ENCODE measurements at places on chromosomes 2 and 18.

GRCh38 chr2:233426619-233427342 is 72.5 kb downstream of the DGKD start:
- DNase-seq = no peak

DNA sequence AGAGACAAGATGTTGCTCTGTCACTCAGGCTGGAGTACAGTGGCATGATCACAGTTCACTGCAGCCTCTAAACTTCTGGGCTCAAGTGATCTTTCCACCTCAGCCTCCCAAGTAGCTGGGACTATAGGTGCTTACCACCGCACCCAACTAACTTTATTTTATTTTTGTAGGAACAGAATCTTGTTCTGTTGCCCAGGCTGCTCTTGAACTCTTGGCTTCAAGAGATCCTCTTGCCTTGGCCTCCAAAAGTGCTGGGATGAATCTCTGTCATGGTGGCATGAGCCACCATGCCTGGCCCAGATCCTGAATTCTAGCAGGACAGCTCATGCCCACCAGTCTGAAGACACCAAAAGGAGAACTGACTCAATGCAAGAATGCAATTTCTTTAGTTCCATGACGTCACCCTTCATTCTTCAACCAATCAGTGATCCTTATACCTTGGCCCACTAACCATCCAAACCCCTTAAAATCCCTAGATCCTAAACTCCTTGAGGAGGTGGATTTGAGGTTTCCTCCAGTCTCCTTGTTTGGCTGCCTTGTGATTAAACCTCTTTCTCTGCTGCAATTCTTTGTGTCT is 25.6 kb upstream of the CXXC1 start:
- DNase-seq = no peak

- DNase-seq = no peak
These were observed 247.8 kb downstream of the DOK6 start for GRCh38 chr18:69648486-69648885.

GRCh38 chr2:179376881-179377280 is 112.2 kb upstream of the SESTD1 start:
- DNase-seq = no peak

- DNase-seq = no peak
These were observed 42.7 kb upstream of the ZFP36L2 start for GRCh38 chr2:43269074-43269572.

GRCh38 chr2:128425216-128425615 is 106.5 kb upstream of the HS6ST1 start:
- no peak for DNase-seq

DNA sequence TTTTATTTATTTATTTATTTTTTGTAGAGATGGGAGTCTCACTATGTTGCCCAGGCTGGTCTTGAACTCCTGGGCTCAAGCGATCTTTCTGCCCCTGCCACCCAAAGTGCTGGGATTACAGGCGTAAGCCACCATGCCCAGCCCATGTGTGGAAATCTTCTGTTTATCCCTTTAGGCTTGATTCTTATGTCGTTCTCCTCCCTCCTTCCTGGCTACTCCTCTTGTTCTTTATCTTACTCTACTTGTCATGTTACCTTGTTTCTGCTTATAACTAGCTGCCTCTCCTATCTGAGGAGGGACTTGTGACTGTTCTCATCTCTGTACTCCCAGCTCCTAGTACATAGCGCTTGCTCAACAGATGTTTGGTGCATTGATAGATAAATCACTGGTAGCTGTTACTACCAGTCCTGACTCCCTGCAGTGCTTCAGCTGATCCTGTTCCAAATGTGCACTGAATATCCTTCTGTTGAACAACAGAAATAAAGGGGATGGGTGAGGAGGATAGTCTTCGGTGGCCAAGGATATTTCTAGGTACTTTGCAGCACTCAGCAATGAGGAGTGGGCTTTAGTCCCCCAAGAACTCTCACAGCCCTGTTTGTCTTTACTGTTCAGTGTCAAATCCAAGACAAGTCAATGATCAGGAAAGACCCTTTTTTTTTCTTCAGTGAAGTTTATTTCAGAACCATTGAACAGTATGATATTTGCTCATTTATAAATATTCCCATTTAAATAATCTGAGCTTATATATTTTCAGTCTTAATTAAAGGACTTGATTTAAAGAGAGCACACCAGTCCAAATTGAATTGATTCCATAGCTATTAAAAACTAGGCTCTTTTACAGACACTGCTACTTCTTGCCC is 7.2 kb downstream of the IL1B start:
- DNase-seq = no peak

DNA sequence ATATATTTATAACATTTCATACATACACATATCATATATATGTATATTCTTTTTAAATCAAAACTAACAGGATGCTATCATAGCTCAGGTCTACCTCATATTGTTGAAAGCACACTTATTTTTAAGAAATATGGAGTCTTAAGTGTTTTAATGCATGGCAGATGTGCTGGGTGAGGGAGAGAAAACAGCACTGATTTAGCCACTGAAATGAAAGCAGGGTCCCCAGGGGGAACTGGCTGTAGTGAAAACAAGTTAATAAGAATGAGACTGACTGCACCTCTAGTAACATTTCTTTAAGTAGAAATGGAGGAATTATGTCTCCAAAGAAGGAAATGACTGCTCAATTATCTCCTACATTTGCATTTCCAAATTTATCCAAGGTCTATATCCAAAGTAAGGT is 857.8 kb downstream of the DCDC2C start:
- no peak for DNase-seq

DNA sequence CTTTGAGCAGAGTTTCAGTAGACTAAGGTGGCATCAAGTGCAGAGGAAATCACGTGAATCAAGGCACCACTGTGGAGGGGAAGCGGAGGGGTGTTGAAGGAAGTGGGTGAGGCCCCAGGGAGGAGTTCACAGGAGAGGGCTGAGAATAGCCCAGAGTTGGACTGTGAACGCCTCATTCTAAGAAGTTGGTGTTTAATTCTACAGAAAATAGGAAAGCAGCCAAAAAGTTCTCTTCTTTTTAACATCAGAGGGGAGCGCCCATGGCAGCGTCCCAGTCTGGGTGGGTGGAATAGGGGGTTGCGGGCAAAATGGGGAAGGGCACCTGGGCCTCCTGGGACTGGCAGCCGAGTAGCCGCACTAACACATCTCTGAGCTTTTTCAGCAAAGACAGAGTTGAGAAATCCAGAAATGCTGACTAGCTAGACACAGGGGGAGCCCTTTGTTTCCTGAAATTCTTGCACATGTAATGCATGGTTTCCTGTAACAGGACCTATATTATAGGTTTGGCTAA is 97.0 kb downstream of the NEB start:
- no peak for DNase-seq

- DNase-seq = no peak
These were observed 85.8 kb downstream of the SH3RF3 start for GRCh38 chr2:109214651-109215371.

- no peak for DNase-seq
These were observed 96.0 kb downstream of the ACKR3 start for GRCh38 chr2:236665572-236666118.

DNA sequence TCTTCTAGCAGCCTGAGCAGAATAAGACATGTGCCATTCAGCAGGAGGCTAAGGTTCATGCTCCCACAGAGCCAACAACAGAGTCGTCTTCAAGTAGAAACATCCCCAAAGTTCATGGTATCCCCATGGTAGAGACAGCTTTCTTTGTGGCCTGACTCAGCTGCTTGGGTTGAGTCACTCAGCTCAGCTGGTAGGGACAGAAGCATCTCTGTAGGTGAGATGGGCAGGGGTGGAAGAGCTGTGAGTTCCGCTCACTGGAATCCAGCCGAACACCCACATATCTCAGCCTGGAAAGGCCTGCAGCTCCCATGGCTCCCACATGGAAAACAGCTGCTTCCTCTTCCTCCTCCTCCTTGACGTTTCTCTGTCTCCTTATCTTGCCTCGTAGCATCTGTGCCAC is 792.7 kb downstream of the RNF144A start:
- no peak for DNase-seq

DNA sequence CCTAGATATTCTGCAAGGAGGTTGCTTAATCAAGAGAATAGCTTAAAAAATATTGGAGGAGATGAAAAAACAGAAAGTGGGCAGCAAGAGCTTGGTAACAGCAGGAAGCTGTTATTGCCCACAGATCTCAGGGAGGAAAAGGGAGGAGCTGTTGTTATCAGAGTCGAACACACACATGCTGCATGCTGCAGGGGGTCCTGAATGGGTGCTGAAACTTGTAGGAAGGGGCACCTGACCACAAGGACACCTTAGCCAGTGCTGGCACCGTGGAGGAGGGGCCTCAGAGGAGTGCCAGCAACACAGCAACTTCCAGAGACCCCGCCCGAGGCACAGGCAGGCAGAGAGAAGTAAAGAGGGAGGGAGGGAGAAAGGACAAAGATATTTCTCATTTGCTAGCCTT is 332.9 kb downstream of the SOCS6 start:
- DNase-seq = no peak

DNA sequence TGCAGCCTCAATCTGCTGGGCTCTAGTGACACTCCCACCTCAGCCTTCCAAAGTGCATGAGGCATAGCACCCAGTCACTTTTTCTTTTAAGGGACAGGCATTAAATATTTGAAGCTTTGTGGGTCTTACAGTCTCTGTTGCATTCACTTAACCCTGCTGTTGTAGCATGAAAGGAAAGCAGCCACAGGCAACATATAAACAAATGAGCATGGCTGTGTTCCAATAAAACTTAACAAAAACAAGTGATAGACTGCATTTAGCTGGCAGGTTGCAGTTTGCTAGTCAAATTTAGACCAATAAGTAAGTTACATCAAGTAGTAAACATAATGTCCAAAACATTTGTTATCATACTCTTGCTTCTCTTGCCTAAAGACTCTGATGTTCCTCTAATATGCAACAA is 297.3 kb upstream of the MMADHC start:
- no peak for DNase-seq

DNA sequence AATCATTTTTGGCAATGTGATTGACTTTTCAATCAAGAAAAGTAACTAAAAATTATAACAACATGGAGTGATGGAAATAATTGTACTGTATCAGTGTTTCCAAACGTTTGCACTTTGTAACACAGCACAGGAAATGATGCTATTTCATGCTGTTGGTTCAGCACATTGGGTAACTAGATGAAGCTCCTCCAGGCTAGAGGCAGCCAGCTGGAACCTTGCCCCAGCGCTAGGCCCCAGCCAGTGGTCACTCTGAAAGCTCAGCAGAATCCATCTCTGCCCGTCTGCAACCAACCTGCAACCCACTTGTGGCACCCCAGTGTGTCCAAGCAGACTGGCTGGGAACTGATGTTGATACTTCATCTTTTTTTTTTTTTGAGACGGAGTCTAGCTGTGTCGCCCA is 15.3 kb downstream of the UNC50 start:
- DNase-seq = no peak

DNA sequence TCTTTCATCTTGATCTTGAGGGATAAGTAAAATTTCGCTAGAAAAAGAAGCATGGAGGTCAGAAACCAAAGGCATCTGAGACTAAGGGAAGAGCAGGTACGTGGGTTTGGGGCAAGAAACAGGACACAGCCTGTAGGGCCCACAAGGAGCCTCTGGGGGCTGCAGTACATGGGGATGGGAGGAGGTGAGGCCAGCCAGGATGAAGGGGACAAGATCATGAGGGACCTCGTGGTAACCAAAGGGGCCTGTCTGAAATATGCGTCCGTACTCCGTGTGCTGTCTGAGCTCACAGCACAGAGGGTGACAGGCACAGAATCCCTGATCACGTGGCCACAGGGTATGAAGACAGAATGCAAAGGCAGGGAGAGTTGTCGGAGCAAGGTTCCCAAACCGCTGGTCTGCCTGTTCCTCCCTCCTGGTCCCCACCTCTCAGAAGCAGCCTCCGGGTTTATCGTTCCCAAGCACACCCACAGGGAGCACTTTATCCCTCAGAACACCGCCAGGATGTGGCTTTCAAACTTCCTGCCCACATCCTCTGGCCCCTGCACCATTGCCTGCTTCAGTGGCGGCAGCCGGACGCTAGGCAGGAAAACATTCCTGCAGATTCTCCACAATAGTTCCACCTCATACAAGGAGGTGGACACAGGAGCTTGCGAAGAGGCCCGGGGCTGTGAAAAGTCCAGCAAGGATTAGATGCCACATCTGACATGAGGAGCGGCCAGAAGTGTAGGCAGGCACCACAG is 12.0 kb downstream of the TMEM163 start:
- DNase-seq = no peak

DNA sequence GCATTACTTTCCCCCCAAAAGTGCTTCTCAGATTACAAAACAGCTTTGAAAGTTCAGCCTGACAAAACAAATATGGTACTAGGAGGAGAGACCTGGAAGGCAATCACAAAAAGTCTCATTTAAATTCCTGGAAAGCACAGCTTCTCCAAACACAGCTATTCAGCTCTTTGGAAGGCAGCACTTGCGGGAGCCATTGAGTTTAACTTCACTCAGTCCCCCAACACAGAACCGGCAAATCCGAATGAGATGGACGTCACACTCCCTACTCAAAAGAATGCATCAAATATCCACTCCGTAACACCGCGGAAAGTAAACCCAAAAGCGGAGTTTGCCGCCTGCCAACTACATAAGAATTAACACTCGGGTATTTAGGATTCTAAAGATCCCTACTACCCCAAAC is 638 bp downstream of the ST6GAL2 start:
- DNase-seq = no peak

GRCh38 chr18:3219241-3219630 is 532 bp downstream of the MYOM1 start:
- DNase-seq = no peak

DNA sequence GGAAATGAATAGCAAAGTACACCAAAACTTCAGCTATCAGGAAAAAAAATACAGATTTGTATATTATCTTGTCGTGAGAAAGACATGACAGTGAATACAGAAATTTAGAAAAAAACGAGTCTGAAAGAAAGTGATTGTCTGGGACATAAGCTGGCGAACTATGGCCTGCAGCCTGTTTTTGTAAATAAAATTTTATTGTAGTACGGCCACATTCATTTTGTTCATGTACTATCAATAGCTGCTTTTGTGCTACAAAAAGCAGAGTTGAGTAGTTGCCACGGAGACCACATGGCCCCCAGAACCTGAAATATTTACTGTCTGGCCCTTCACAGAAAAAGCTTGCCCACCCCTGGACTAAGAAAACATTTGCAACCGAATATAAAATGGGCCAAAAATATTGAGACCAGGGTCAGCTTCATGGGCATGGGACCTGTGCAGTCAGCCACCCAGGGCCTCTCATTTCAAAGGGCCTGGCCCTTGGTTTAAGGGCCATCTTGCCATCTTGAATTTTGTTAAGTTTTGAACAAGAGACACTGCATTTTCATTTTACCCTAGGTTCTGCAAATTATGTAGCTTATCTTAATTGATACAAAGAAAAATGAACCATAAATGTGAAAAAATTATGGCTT is 17.9 kb downstream of the ANTXR1 start:
- DNase-seq = no peak

GRCh38 chr2:232088771-232089170 is 127.3 kb downstream of the DIS3L2 start:
- no peak for DNase-seq
